ENCODE measurements at places on chromosomes 3 and 15.

- DNase-seq, result no peak
Measured at GRCh38 chr3:122082357-122082756, 27.2 kb downstream of the CD86 start.

DNA sequence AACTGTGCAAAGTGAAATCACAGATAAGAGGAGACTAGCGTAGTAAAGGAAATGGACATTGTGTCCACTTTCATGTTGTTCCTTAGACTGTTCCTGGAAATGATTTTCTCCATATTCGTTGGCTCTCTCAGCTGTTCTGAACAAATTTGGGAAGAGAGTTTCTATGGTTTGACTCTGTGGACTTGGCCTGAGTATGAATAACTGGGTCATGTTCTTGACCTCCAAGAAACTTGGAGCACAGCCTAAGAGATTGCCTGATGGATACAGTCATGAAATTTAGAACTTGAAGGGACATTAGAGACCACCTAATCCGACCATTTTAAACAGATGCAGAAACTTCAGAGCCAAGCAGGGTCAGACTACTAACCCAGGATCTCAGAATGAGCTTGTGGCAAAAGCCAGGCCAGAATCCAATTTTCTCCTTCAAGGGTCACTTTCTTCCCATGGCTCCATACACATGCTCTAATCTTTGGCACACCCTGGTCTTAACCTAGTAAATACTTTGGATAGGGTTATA is 430.4 kb downstream of the RBMS3 start:
- no peak for DNase-seq

- no peak for DNase-seq
Measured at GRCh38 chr3:105747696-105748095, 121.1 kb downstream of the CBLB start.

- DNase-seq, result no peak
Measured at GRCh38 chr15:97547381-97547780, 413.1 kb upstream of the ARRDC4 start.

GRCh38 chr15:78047761-78048627 is 29.5 kb downstream of the TBC1D2B start:
- no peak for DNase-seq

DNA sequence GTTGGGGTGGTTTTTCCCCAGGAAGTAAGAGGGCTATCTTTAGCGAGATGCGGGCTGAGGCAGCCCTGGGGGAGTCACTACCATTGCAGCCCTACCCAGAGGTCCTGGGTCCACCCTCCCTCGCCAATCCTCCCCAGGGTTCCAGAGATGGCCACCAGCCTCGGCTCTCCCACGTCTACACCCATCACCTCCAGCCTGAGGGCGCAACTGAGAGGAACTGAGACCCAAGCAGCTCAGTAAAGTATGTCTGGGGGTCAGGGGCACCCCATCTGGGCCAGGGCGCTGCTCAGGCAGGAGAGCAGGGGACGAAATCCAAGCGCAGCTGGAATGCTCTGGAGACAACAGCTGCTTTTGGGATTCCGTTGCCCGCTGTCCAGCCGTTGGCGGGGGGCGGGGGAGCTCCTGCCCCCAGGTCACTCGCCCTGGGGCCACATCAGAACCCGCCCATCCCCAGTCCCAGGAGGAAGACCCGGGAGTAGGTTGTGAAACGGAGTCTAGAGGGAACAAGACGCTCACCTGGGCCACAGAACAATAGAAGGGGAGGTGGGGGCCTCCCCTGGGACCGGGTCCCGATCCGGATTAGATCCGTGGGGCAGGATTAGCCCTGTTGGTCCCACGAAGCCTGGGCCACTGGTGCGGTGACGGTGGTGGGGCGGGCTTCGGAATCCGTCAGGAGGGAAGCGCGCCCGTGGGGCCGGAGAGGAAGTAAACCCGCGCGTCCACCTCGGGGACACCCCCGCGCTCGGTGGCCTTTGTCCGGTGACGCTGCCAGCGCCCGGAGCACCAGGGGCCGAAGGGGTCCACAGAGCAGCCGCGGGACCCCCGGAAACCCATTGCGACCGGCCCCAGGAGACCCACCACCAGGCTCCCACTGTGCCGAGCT is 1.4 kb upstream of the NDUFAF3 start:
- DNase-seq, result no peak

DNA sequence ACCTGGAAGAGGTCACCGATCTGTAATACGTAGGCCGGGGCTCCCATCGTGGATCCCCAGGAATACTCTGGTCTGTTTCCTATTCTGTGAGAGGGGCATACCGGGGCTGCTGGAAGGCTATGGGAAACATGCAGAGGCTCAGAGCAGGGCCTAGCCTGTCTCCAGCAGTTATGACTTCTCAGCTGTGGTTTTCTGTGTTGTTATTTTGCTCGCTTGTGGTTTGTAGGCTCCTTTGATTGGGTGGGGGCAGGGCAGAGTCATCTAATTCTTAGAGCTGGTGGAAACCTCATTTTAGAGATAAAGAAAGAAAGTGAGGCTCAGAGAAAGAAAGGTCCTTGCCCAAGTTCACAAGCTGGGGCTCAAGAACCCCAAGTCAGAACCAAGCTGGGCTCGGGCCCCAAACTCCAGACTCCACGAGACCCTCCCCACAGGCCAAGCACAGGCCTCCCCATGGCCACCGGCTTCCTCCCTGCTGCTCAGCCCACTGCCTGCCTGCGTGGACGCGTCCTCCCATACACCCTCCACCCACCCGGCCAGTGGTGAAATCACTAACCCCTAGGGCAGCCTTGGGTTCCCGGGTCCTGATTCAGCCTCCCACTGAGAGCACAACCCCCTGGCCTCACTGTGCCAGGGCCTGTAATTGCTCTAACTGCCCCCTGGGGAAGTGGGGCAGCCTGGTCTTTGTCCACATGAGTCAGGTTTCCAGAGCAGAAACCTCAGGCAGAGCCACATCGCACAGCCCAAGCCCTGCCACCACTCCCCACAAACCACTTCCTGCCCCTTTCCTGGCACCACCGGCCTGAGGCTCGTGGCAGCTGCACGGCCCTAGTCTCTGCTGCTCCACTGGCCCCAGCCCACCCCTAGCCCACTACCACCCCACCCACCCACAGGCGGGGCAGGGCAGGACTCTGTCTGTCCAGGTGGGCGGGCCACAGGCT is 270.8 kb downstream of the UACA start:
- peak; percentile 65 for DNase-seq
